ENCODE measurements at places on chromosomes 7 and 10. TPM values are rescaled to one million over a fixed set of nuclear protein-coding genes. Genes with fewer than 3 reads are reported as not detected.

The SPAM1 gene
- total RNA-seq = not detected

The GDF2 gene
- total RNA-seq = not detected

The VPS37D gene
- total RNA-seq = 1.5 TPM

The TNS3 gene
- total RNA-seq = 70.9 TPM

The AKR1E2 gene
- total RNA-seq = 26.8 TPM

The NUTM2E gene
- total RNA-seq = 0.65 TPM

The GCK gene
- 0.93 TPM for total RNA-seq

The DPY19L1 gene
- total RNA-seq = 20.0 TPM

The WNT8B gene
- total RNA-seq = not detected

The NPTX2 gene
- 11.3 TPM for total RNA-seq

The ASB10 gene
- not detected for total RNA-seq

The GPR85 gene
- total RNA-seq = 1.0 TPM

Data from omental fat pad (tissue), 4 donors.